CD4-positive, alpha-beta T cell (primary cell): ENCODE measurements at places on chromosomes 1 and 21.

GRCh38 chr1:153348511-153349362 is at the start of gene PGLYRP4:
PGLYRP4 (minus strand) TSS chr1:153348841; CDS start chr1:153347932, 909 bp downstream.
- DNase-seq: no peak

DNA sequence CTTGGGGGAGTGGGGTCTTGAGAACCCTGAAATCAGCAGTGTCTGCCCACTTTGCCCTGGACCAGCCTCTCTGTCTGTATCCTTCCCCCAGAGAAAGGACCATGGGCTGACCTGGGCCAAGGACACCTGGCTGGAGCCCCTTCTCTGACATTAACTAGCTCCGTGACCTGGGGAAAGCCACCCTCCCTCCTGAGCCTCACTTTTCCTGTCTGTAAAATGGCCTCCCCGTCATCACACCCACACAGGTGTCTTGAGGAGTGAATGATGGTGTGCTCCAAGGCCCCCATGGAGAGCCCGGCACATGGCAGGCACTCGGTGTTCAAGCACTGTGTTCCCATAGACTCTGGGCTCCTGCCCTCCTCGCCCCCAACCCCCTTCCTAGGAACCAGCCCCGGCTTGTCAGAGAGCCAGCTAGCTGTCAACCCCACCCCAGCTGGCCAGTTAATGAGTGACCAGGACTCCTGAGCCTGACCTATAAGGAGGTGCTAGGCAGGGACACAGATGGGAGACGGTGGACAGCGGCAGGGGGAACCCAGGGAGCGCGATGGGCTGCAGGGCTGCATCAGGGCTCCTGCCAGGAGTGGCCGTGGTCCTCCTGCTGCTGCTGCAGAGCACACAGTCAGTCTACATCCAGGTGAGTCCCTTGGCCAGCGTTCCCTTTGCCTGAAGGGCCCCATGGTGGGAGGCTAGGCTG is at the start of gene GUCA2B:
Gene GUCA2B, plus strand, starts transcription at position 504 of the 694 bp plus-strand sequence. Its CDS starts 41 bp downstream, at position 545.
- no peak for DNase-seq

DNA sequence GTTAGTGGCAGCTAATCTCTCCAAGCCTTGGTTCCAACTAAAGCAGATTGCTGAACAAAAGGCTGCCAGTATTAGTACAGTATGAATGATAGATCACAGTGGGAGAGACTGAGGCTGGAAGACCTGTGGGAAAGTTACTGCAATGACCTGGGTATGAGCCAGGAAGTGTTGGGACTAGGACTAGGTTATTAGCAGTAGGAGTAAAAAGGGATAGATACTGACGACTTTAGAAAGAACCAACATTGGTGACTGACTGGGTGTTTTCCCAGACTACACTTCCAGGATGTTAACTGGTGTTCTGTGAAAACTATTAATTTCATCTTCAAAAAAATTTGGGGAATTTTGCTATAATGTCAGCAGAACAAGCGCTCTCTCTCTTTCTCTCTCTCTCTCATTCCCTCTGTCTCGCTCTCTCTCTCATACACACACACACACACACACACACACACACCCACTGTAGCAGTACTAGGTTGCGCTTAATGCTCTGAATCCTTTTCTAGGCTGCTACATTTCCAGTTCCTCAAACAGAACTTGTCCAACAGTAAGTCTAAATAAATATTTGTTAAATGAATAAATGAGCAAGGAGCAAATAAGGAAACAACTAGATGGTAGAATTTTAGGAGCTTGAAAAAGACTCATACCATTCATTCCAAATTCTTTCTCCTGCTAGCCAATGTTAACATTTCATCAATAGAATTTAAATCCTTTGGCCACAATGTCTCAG is 47.6 kb upstream of the RGS8 start:
- no peak for DNase-seq

GRCh38 chr1:76543495-76543894 is 323.8 kb upstream of the ST6GALNAC5 start:
- DNase-seq: no peak
